Type B pancreatic cell (in vitro differentiated cells): ENCODE measurements at places on chromosomes 7 and 10. TPM values are rescaled to one million over a fixed set of nuclear protein-coding genes. Genes with fewer than 3 reads are reported as not detected.
A peak's percentile ranks its signal among the peaks of the same experiment; 100 is the strongest.

- peaks cover 5% of the 10 kb centered on the region for H3K36me3 ChIP-seq
- no peaks in the 10 kb centered on the region for H3K27me3 ChIP-seq
- H3K4me1 ChIP-seq = peaks cover 18% of the 10 kb centered on the region
- no peak for DNase-seq
- H3K27ac ChIP-seq = no peak overlapping the region
- H3K4me3 ChIP-seq = no peak overlapping the region
Measured at GRCh38 chr7:102028206-102028826, 210.9 kb downstream of the CUX1 start.

- DNase-seq = no peak
- H3K27ac ChIP-seq = no peak overlapping the region
Measured at GRCh38 chr7:144641389-144642044, 194.3 kb downstream of the TPK1 start.

DNA sequence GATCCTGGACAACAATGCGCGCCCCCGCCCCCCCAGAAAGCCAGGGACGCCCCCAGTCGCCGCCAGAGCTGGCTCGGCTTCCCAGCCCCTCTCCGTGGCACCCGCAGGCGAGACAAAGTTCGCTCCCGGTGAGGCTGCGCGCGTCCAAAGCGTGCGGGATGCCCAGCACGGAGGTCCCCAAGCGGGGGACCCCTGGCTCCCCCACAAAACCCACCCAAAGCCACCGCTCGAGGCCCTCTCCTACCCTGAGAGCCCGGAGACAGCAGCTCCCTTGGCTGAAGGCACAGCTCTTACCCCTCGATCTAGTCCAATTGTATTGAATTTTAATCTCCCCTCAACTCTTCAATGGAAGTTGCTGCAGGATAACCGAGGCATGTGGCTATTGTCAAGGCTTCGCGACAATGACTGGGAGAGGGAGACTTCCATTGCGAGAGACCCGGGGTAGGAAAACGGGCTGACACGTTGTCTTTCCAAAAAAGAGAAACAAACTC, 305.3 kb downstream of the PRPF18 start:
- peak overlapping the region; percentile 90 for H3K4me3 ChIP-seq
- H3K36me3 ChIP-seq = peaks cover 10% of the 10 kb centered on the region
- peaks cover 68% of the 10 kb centered on the region for H3K27me3 ChIP-seq
- H3K4me1 ChIP-seq = peaks cover 46% of the 10 kb centered on the region
- no peak for DNase-seq
- peak overlapping the region; percentile 78 for H3K27ac ChIP-seq

GRCh38 chr7:48305661-48306060, 134.4 kb downstream of the ABCA13 start:
- no peaks in the 10 kb centered on the region for H3K27me3 ChIP-seq
- H3K4me1 ChIP-seq = peaks cover 5% of the 10 kb centered on the region
- DNase-seq = no peak
- H3K4me3 ChIP-seq = no peak overlapping the region

GRCh38 chr7:117225536-117225935, 97.3 kb downstream of the WNT2 start:
- H3K27ac ChIP-seq = no peak overlapping the region
- no peak overlapping the region for H3K4me3 ChIP-seq
- no peak for DNase-seq
- H3K27me3 ChIP-seq = no peaks in the 10 kb centered on the region

- H3K4me1 ChIP-seq = no peaks in the 10 kb centered on the region
- no peak overlapping the region for H3K4me3 ChIP-seq
- H3K27me3 ChIP-seq = no peaks in the 10 kb centered on the region
- no peaks in the 10 kb centered on the region for H3K36me3 ChIP-seq
- no peak overlapping the region for H3K27ac ChIP-seq
- DNase-seq = no peak
Measured at GRCh38 chr7:106777674-106778299, 87.3 kb upstream of the PIK3CG start.

DNA sequence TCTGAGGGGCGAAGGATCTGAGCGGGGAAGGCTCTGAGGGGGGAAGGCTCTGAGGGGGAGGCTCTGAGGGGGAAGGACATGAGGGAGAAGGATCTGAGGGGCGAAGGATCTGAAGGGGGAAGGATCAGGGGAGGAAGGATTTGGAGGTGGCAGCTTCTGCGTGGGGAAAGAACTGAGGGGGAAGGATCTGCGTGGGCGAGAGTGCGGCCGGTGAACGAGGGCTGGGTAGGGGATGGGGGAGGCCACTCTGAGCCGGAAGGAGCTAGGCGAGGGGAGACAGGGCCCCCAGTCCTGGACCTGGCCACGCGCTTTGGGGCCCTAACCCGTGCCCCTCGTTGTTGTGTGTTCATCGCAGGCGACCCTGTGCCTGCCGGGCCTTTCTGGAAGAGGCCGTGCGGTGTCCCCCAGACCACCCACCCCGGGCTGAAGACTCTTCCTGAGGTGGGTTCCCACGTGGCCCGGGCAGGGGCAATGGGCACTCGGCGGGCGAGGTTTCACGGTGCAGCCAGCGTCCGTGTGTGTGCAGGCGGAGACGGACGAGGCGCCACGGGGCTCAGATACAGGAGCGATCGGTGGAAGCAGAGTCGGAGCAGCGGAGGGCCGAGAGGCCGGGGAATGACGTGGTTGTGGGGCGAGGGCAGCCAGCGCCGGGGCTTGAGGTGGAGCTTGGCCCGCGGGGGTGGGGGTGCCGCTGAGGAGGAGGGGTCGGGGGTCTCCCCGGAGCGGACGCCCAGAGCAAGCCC, 2.0 kb downstream of the CALY start:
- peaks cover under 1% of the 10 kb centered on the region for H3K4me1 ChIP-seq
- peak; percentile 73 for DNase-seq
- peak overlapping the region; percentile 80 for H3K4me3 ChIP-seq

GRCh38 chr7:4965295-4966022, 6.5 kb upstream of the MMD2 start:
- no peak overlapping the region for H3K27ac ChIP-seq
- peaks cover 21% of the 10 kb centered on the region for H3K27me3 ChIP-seq
- H3K36me3 ChIP-seq = no peaks in the 10 kb centered on the region

The LOXL4 gene
- total RNA-seq = 40.5 and 59.4 TPM in 2 replicates

The TMEM176B gene
- 72.9 and 98.5 TPM in 2 replicates for total RNA-seq
